Pancreas (tissue), 10 donors: ENCODE measurements at places on chromosomes 12 and 14.

DNA sequence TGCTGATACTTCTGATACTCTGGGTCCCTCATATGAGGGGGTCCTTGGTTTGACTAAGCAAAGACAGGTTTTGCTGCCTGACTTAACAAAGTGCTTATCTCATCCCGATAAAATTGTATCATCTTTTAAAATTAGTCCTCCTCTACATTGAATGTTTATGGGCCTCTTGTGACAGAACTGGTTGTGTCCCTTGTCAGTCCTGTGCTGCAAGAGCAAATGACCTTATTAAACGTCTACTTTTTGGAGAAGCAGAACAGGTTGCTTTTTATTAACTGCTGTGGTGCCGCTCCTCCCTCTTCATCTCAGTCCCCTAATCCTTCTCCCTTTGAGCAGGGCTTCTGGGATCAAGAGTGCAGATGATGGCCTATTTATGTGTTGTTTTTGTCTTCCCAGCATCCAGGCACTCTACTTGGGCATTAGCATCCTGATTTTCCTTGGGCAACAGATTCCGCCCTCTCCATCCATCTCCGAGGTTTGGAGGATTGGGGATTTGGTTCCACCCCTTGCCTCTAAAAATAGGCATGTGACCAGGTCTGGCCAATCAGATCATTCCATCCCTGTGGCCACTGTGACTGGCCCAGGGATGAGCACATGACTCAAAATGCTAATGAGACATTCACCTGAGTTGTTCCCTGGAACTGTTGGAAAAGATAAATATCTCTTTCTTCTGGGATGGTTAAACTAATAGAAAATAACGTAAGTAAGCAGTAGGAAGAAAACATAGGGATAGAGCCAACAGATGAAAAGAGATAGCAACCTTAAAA, 2.9 kb upstream of the DENR start:
- no peak overlapping the region for H3K27ac ChIP-seq
- H3K36me3 ChIP-seq: no peaks in the 10 kb centered on the region
- DNase-seq: no peak
- H3K4me3 ChIP-seq: no peak overlapping the region
- H3K27me3 ChIP-seq: no peaks in the 10 kb centered on the region

DNA sequence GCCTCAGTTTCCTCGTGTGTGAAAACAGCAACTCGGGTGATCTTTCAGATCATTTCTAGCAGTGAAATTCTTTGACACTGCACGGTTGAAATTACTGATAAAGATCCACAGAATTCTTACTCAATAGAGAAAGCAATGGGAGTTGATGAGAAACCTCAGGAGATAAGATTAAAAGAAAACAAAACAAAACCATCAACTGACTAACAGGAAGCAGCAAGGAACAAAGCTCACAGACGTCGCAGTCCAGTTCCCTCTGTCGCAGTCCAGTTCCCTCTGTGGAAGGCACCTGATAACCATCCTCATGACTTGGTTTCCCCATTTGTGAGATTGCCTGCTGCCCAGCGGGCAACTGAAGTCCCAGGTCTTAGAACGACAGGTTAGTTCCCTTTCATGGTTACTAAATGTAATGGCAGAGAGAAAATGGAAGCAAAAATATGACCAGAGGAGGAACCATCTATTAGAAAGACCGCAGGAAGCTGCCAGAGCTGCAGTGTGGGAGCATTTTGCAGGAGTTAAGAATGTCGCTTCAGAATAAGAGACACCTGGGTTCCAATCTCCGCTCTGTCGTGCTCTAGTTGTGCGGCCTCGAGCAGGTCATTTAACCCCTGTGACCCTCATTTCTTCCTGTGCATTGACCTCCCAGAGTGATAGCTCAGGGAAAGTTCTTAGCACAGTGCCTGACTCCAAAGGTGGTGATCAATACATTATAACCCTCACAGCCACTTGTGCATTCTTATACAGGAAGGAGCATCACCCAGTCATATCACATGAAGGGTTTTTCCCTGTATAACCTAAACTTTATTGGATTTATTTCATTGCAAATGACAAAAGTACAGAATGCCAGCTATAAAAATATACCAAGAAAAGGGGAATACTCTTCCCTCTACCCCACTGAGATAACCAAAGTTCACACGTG, 5.1 kb upstream of the MED13L start:
- DNase-seq: no peak
- H3K27ac ChIP-seq: no peak overlapping the region
- H3K4me3 ChIP-seq: no peak overlapping the region
- no peaks in the 10 kb centered on the region for H3K36me3 ChIP-seq
- no peaks in the 10 kb centered on the region for H3K27me3 ChIP-seq
- no peaks in the 10 kb centered on the region for H3K4me1 ChIP-seq

DNA sequence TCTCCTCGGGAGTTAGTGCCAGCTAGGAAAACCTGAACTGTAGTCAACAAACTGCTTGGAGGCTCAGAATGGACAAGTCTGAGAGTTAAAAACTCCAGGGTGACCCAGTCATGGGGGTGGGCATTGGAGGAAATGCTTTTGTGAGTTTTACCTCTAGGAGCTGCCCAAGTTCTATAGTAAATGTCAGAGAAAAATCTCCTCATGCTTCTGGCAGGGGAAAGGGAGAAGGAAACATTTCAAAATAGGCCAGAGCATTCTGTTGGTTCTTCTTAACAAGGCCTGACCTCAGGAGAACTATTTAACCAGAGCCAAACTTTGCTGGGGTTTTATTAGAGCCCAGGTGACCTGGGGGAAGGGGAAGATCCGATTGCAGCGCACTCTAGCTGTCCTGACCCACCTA, 12.3 kb downstream of the NINJ2 start:
- H3K36me3 ChIP-seq: no peaks in the 10 kb centered on the region
- no peaks in the 10 kb centered on the region for H3K4me1 ChIP-seq
- no peak overlapping the region for H3K27ac ChIP-seq

- no peaks in the 10 kb centered on the region for H3K36me3 ChIP-seq
- no peaks in the 10 kb centered on the region for H3K27me3 ChIP-seq
- H3K4me1 ChIP-seq: no peaks in the 10 kb centered on the region
- no peak overlapping the region for H3K4me3 ChIP-seq
- no peak for DNase-seq
- no peak overlapping the region for H3K27ac ChIP-seq
Measured at GRCh38 chr14:64566651-64567122, 16.9 kb downstream of the PPP1R36 start.

- H3K36me3 ChIP-seq: no peaks in the 10 kb centered on the region
- peak; percentile 99 for DNase-seq
- H3K27me3 ChIP-seq: no peaks in the 10 kb centered on the region
Measured at GRCh38 chr14:101760138-101761011, 1.1 kb upstream of the PPP2R5C start.

- H3K4me1 ChIP-seq: no peaks in the 10 kb centered on the region
- H3K4me3 ChIP-seq: no peak overlapping the region
- no peaks in the 10 kb centered on the region for H3K36me3 ChIP-seq
- H3K27me3 ChIP-seq: no peaks in the 10 kb centered on the region
Measured at GRCh38 chr14:36512585-36513003, 7.4 kb downstream of the NKX2-1 start.

- H3K27me3 ChIP-seq: no peaks in the 10 kb centered on the region
- no peak overlapping the region for H3K4me3 ChIP-seq
- H3K4me1 ChIP-seq: no peaks in the 10 kb centered on the region
- no peaks in the 10 kb centered on the region for H3K36me3 ChIP-seq
- DNase-seq: no peak
Measured at GRCh38 chr12:77488041-77488620, 342.6 kb upstream of the NAV3 start.

DNA sequence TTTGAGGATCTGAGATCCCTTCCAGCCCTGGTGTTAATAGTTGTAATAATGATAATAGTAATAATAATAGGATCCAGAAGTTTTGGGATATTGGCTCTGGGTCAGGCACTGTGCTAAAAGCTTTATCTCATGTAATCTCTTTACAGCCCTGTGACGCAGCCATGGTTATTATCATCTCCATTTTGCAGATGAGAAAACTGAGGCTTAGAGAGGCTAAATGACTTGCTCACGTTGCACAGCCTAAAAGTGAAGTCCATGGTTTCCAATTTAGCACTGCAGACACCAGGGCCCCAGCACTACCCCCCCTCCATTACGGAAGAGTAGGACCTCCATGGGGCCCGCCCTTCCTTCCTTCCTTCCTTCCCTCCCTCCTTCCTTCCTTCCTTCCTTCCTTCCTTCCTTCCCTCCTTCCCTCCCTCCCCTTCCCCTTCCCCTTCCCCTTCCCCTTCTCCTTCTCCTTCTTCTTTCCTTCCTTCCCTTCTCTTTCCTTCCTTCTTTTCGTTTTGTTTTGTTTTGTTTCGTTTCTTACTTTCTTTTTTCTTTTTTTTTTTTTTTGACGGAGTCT, 14.9 kb upstream of the COX6A1 start:
- H3K4me3 ChIP-seq: no peak overlapping the region
- H3K27me3 ChIP-seq: no peaks in the 10 kb centered on the region
- H3K36me3 ChIP-seq: no peaks in the 10 kb centered on the region
- H3K4me1 ChIP-seq: no peaks in the 10 kb centered on the region

DNA sequence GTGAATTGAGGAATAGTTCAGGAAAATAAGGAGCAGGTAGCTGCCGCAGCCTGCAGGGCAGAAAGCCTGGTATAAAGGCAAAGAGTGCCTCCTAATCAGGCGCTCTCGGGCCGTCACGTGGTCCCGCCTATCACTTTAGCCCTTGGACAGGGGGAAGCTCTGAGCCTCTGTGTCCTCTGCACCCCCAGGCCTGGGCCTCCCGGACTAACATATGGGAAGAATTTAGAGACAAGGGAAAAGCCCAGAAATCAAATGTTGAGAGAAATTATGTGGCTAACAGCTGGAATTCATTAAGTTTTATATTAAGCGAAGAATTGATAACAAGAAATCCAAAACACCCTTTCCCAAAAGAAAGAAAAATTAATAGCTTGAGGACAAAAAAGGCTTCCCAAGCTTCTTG, 417.7 kb downstream of the ATP23 start:
- no peak overlapping the region for H3K27ac ChIP-seq
- no peaks in the 10 kb centered on the region for H3K4me1 ChIP-seq
- H3K36me3 ChIP-seq: no peaks in the 10 kb centered on the region
- no peak for DNase-seq

GRCh38 chr14:104361101-104361591, 218.4 kb upstream of the C14orf180 start:
- H3K4me1 ChIP-seq: no peaks in the 10 kb centered on the region
- H3K27ac ChIP-seq: no peak overlapping the region
- H3K4me3 ChIP-seq: no peak overlapping the region
- H3K27me3 ChIP-seq: no peaks in the 10 kb centered on the region
- no peaks in the 10 kb centered on the region for H3K36me3 ChIP-seq
- DNase-seq: peak; percentile 48

DNA sequence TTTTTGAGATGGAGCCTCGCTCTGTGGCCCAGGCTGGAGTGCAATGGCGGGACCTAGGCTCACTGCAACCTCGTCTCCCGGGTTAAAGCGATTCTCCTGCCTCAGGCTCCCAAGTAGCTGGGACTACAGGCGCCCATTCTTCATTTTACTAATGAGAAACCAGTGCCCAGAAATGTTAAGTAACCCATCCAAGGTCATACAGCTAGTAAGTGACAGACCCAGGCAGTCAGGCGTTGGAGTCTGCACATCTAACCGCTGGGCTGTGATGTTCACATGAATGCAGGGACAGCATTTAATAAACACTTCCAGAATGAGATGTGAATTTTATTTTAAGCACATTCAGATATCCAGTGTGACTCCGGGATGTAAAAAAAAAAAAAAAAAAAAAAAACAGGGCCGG, 1.3 kb upstream of the TRIP11 start:
- H3K4me3 ChIP-seq: peak overlapping the region; percentile 68
- H3K4me1 ChIP-seq: peaks cover 19% of the 10 kb centered on the region
- peak; percentile 39 for DNase-seq
- no peaks in the 10 kb centered on the region for H3K36me3 ChIP-seq
- no peaks in the 10 kb centered on the region for H3K27me3 ChIP-seq

GRCh38 chr14:74015176-74015575, 3.9 kb downstream of the ENTPD5 start:
- H3K4me3 ChIP-seq: no peak overlapping the region
- H3K27me3 ChIP-seq: no peaks in the 10 kb centered on the region
- no peaks in the 10 kb centered on the region for H3K4me1 ChIP-seq
- no peak for DNase-seq
- no peaks in the 10 kb centered on the region for H3K36me3 ChIP-seq

GRCh38 chr14:75318353-75318752, 39.7 kb downstream of the FOS start:
- H3K4me1 ChIP-seq: no peaks in the 10 kb centered on the region
- no peak overlapping the region for H3K4me3 ChIP-seq
- H3K27ac ChIP-seq: no peak overlapping the region

- DNase-seq: no peak
- peak overlapping the region; percentile 30 for H3K4me3 ChIP-seq
- H3K27ac ChIP-seq: no peak overlapping the region
- H3K4me1 ChIP-seq: peaks cover 6% of the 10 kb centered on the region
Measured at GRCh38 chr12:113154351-113154973, 4.9 kb downstream of the CFAP73 start.

- H3K27ac ChIP-seq: no peak overlapping the region
- no peaks in the 10 kb centered on the region for H3K27me3 ChIP-seq
- H3K36me3 ChIP-seq: no peaks in the 10 kb centered on the region
- no peak overlapping the region for H3K4me3 ChIP-seq
- no peaks in the 10 kb centered on the region for H3K4me1 ChIP-seq
- no peak for DNase-seq
Measured at GRCh38 chr14:81311141-81311540, 89.0 kb downstream of the STON2 start.

DNA sequence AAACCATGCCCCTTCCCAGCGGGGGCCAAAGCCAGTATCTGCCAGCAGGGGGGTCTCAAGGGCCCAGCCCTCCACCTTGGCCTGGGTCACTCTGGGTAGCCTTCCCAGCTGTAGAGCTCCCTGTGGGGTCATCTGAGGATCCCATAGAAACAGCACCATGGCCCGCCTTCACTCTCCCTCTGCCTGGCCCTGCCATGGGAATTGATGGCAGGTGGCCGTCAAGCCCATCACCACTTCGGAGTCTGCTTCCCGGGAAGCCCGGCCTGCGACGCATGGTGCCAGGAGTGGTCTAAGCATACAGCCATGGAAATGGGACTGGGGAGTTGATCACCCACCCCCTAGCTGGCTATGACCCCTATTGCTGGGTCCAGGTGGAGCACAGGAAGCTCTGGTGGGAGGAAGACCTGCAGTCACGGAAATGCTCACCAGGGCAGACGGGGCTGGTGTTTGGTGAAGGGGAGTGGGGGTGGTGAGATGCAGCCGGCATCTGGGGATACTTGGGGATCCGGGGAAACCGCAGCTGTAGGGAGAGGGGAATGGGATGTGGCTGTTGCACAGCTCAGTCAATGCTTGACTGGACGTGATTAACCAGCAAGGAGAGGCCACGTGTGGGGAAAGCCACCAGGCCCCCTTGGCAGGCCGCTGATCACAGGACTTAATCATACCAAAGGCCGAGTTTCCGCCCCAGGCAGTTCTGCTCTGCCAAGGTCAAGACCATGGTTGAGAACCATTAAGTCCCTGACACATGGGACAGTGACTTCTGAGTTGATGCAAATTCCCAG, 52.2 kb upstream of the DIO3 start:
- H3K27me3 ChIP-seq: no peaks in the 10 kb centered on the region
- no peak for DNase-seq
- H3K27ac ChIP-seq: no peak overlapping the region
- H3K36me3 ChIP-seq: no peaks in the 10 kb centered on the region
- no peak overlapping the region for H3K4me3 ChIP-seq
- H3K4me1 ChIP-seq: no peaks in the 10 kb centered on the region

GRCh38 chr12:94678379-94678778, 28.0 kb upstream of the TMCC3 start:
- no peak overlapping the region for H3K27ac ChIP-seq
- no peaks in the 10 kb centered on the region for H3K36me3 ChIP-seq
- no peaks in the 10 kb centered on the region for H3K27me3 ChIP-seq
- DNase-seq: no peak

- H3K27me3 ChIP-seq: no peaks in the 10 kb centered on the region
- no peaks in the 10 kb centered on the region for H3K36me3 ChIP-seq
- H3K4me3 ChIP-seq: no peak overlapping the region
- no peak overlapping the region for H3K27ac ChIP-seq
- no peaks in the 10 kb centered on the region for H3K4me1 ChIP-seq
- no peak for DNase-seq
Measured at GRCh38 chr12:55025508-55025907, 5.7 kb downstream of the NEUROD4 start.
